Endodermal cell (in vitro differentiated cells): ENCODE measurements at places on chromosomes 5 and 9. TPM values are rescaled to one million over a fixed set of nuclear protein-coding genes. Genes with fewer than 3 reads are reported as not detected.
A peak's percentile ranks its signal among the peaks of the same experiment; 100 is the strongest.

DNA sequence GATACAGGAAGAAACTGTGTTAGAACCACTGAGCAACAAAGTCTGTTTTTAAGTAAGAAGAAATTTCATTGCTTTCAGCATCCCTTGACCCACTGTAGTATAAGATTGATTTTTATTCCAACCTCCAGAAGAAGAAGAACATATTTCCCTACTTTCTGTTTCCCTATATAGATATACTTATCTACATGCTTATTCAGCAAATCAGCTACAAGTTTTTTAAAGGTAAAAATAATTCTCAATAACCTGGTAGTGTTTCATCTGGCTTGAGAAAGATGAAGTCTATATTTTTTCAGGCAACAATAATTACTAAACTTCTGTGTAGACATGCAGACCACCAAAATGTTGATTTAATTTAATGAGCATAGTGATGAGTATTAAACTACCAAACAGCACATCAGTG, 201.0 kb downstream of the OSTF1 start:
- H3K27me3 ChIP-seq, result no peaks in the 10 kb centered on the region
- no peaks in the 10 kb centered on the region for H3K36me3 ChIP-seq
- no peaks in the 10 kb centered on the region for H3K4me1 ChIP-seq
- no peak for DNase-seq
- no peak overlapping the region for H3K27ac ChIP-seq

GRCh38 chr5:32598997-32599549, 13.7 kb downstream of the SUB1 start:
- no peaks in the 10 kb centered on the region for H3K4me1 ChIP-seq
- H3K27ac ChIP-seq, result no peak overlapping the region
- peaks cover 94% of the 10 kb centered on the region for H3K36me3 ChIP-seq
- no peaks in the 10 kb centered on the region for H3K27me3 ChIP-seq

DNA sequence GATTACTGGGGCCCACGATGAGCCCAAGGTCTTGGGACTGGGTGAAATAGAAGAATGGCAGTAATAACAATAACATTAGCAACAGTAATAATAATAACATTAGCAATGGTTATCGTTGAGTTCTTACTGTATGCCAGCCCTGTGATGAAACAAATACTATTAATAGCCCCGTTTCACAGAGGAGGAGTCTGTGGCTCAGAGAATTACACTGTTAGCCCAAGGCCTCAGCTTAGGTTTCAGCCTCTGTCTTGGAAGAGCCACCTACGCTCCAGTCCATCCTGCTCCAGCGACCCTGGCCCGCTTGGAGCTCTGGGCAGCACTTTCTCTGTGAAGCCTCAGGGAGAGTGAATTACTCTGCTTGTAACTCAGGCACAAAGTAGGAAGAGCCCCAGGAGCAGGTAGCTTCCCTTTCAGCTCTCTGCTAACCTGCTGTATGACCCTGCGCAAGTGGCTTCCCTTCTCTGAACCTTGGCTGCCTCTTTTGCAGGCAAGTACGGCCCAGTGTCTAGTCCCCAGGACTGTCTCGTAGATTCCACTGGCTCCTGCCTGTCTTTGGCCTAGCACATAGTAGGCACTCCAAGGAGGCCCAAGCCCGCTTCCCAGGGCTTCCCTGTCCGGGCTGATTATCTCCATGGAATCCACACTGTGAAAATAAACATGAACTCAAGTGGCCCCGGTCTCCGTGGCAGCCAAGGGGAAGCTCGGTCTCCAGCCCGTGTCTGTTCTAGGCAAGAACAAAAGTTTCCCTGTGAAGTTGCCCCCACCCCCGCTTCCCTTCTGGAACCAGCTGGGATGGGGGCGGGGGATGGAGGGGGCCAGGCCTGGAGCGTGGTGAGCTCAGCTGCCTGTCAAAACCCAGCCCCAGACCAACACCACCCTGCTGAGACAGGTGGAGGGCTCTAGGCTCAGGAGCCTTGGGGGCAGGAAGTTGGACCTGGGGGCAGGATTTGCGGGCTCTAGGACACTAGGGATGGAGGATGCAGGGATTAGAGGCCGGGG, 26.2 kb upstream of the LMX1B start:
- H3K27ac ChIP-seq, result no peak overlapping the region
- H3K4me1 ChIP-seq, result no peaks in the 10 kb centered on the region
- DNase-seq, result peak; percentile 50
- H3K36me3 ChIP-seq, result no peaks in the 10 kb centered on the region

DNA sequence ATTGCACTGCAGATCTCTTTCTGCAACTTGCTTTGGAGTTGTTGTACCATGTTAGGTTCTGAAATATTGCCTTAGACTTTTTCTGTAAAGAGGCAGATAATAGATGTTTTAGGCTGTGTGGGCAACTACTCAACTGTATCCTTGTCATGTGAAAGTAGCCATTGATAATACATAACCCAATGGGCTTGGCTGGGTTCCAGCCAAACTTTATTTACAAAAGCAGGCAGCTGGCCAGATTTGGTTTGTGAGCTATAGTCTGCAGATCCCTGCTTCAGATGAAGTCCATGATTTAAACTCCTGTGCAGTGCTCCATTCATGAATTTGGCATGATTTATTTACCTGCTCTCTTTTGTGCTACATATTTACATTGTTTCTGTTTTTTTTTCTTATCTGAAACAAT, 300.4 kb downstream of the IRX2 start:
- no peak overlapping the region for H3K27ac ChIP-seq
- H3K27me3 ChIP-seq, result no peaks in the 10 kb centered on the region
- DNase-seq, result no peak
- no peaks in the 10 kb centered on the region for H3K36me3 ChIP-seq
- no peak overlapping the region for H3K4me3 ChIP-seq

DNA sequence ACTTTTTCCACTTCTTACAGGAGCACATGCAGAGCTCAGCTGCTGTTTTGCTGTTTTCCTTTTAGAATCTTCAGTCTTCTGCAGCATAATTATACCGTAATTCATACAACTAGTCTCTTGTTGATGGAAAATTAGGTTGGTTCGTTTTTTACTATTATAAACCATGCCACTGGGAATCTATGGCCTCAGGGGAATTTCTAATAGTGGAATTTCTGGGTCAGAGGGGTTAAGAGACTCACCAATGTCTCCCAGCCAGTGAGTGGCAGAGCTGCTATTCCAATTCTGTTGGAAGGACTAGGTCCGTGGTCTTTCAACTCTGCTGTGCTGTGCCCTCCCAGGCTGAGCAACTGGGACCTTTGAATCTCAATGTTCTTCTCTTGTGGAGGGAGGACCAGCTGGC, 282.5 kb downstream of the ZSWIM6 start:
- H3K4me1 ChIP-seq, result no peaks in the 10 kb centered on the region
- no peak overlapping the region for H3K4me3 ChIP-seq
- no peaks in the 10 kb centered on the region for H3K27me3 ChIP-seq
- DNase-seq, result no peak
- no peak overlapping the region for H3K27ac ChIP-seq
- no peaks in the 10 kb centered on the region for H3K36me3 ChIP-seq

- no peaks in the 10 kb centered on the region for H3K27me3 ChIP-seq
- H3K4me3 ChIP-seq, result no peak overlapping the region
- no peak overlapping the region for H3K27ac ChIP-seq
- peaks cover 5% of the 10 kb centered on the region for H3K4me1 ChIP-seq
Observed at GRCh38 chr5:126233256-126233655, 190.0 kb upstream of the GRAMD2B start.

- no peak overlapping the region for H3K27ac ChIP-seq
- no peaks in the 10 kb centered on the region for H3K36me3 ChIP-seq
Observed at GRCh38 chr5:72799721-72800120, 16.7 kb upstream of the TNPO1 start.

DNA sequence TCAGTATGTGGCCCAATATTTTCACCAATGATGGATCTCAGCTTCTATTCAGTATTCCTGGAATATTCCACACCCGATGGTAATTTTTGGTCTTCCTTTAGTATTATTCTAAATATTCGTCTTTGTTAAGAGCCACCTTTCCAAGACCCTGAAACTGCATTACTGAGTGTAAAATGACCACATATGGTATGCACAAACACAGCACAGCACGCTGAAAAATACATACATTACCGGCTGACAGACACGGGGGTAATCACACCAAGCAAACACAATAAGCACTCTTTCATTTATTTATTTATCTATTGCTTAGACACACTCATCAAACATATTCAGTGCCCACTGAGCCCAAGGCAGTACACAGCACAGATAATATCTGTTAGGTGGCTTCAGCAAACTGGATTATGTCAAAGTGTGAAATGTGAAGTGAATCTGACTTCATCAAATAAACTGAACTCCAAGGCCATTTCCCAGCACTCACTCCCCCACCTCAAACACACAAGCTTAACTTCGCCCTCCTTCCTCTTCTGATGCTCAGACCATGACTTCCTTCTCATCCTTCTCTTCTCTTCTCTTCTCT, 1637.8 kb upstream of the C9orf72 start:
- H3K36me3 ChIP-seq, result no peaks in the 10 kb centered on the region
- H3K4me1 ChIP-seq, result no peaks in the 10 kb centered on the region
- no peak overlapping the region for H3K27ac ChIP-seq
- H3K4me3 ChIP-seq, result peak overlapping the region; percentile 86
- peaks cover 47% of the 10 kb centered on the region for H3K27me3 ChIP-seq

DNA sequence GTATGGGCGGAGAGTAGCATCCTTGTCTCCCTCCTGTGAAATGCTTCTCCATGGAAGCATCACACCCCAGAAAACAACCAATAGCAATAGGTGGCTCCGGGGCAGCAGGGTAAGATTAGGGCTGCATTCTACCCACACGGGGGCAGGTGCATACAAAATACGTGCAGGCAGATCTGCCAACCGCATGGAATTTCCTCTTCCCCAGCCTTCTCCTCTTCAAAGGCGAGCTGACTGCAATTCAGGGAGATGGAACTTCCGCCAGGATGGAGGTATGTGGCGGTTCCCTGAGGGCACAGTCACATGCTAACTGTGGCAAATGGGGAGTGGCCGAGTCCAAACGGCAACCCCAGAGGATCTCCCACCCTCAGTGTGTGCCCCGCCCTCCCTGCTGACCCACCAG, 81.5 kb downstream of the LMNB1 start:
- H3K4me1 ChIP-seq, result no peaks in the 10 kb centered on the region
- peaks cover 15% of the 10 kb centered on the region for H3K36me3 ChIP-seq
- no peak overlapping the region for H3K27ac ChIP-seq
- H3K27me3 ChIP-seq, result no peaks in the 10 kb centered on the region
- peak; percentile 90 for DNase-seq

- H3K27me3 ChIP-seq, result no peaks in the 10 kb centered on the region
- DNase-seq, result no peak
- H3K4me3 ChIP-seq, result no peak overlapping the region
Observed at GRCh38 chr5:90399251-90399650, 10.3 kb downstream of the CETN3 start.

Gene FBP2
- not detected in 3 replicates for total RNA-seq

Gene BTNL8
- total RNA-seq, result not detected in 3 replicates

Gene KCNN2
- total RNA-seq, result 1.0 to 5.2 TPM (median 3.0 TPM) in 3 replicates
